ENCODE measurements at places on chromosomes 3 and 15.

DNA sequence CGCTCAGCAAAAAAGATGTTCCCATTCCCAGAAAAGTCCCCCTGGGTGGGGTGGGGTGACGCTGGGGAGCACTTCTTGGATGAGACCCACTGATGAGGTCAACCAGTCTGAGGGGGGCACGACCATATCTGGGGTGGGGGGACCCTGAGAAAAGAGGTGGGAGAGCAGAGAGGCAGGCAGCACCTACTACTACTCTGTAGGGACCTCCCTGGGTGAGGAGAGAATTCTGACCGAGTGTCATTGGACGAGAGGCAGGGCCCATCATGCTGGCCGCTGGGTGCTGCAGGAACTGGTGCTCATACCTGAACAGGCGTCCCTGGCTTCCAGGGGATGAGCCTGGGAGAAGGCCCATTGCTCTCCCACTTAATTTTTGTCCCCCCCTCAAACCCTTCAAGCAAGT, 158.8 kb downstream of the KLF13 start:
- DNase-seq: no peak

GRCh38 chr3:109818081-109818480, 480.7 kb upstream of the DPPA4 start:
- no peak for DNase-seq

DNA sequence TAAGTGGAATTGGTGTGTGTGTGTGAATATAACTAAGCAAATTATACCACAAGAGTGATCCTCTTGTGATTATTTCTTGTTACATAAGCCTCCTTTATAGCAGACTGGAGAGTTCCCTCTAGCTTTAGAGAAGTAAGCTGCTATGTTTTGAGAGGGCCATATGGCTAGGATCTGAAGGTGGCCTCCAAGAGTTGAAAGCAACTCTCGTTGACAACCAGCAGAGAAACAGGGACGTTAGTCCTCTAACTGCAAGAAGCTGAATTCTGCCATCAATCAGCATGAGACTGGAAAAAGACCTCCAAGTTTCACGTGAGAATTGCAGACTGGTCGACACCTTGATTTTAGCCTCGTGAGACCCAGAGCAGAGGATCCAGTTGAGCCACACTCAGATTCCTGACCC, 278.5 kb upstream of the ZNF717 start:
- no peak for DNase-seq

DNA sequence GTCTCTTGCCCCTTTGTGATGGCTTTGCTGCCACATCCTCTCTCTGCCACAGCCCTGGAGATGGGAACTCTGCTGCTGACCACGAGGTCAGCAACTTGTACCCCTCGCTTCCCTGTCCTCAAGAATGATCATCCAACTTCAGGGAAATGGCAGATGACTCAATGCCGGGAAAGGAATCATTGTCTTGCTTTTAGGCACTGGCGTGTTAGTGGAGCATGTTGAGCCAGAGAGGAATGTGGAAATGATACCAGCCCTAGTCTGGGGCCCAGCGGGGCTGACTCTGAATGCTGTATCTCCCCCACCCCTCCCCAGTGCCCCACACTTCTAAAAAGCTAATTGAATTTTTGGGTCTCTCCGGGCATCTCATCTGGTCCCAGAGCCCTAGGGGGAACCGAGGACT, 184.9 kb upstream of the BHLHE40 start:
- no peak for DNase-seq

DNA sequence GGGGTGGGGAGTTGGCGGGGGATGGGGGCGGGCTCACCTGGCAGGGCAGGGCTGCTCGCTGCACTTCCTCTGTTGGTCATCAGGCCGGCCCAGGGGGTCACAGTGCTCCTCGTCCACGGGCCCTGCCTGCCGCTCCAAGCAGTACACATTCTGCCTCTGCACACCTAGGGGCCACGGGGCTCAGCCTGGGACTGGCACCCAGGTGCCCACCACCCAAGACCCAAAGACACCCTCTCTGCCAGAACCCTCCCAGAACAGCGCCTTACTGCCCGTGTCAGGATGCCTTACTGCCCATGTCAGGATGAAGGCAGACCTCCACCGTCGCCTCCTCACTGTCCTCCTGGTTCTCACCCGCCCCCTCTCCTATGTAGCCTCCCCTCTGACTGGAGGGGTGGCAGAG, 43.2 kb downstream of the ADAMTS7 start:
- DNase-seq: no peak

GRCh38 chr3:31027191-31027761, 132.8 kb upstream of the GADL1 start:
- DNase-seq: no peak
